ENCODE measurements at places on chromosomes 5 and 9.
A peak's percentile ranks its signal among the peaks of the same experiment; 100 is the strongest.

DNA sequence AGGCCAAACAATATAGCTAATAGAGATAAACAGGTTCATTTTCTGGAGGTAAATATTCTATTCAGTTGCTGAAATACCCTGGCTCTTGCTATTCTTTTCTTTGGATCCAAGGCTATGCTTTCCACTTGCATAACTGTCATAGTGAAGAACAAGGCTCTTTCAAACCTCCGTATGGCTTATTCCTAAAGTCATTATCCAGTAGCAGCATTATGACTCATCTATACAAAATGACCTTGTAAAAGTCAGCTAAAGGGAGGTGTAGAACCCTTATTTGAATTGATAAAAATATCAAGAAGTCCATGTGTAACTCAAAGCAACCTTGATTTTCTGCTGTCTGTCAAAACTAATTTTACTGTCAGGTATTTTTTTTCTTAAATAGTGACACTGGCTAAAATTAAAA, 447.8 kb downstream of the PLK2 start:
- DNase-seq = no peak

- DNase-seq = no peak
Observed at GRCh38 chr5:151469992-151470391, 22.6 kb downstream of the SLC36A1 start.

DNA sequence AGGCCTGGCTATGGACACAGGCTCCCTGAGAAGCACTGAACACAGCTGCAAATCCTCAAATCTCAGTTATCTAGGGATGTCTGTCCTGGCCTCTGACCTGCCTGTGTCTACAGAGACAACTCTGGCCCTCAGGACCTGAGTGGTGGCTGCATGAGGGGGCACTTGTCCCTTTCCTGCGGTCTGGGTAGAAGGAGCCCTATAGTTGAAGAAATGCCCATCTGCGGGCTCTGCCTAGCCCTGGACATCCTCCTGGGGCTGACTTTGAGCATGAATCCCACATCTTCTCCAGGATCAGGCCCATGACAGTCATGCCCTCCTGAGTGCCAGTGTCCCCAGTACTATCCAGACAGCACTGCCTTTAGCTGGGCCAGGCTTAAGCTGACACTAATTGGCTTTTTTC, 10.0 kb downstream of the DNAJB5 start:
- no peak for DNase-seq

DNA sequence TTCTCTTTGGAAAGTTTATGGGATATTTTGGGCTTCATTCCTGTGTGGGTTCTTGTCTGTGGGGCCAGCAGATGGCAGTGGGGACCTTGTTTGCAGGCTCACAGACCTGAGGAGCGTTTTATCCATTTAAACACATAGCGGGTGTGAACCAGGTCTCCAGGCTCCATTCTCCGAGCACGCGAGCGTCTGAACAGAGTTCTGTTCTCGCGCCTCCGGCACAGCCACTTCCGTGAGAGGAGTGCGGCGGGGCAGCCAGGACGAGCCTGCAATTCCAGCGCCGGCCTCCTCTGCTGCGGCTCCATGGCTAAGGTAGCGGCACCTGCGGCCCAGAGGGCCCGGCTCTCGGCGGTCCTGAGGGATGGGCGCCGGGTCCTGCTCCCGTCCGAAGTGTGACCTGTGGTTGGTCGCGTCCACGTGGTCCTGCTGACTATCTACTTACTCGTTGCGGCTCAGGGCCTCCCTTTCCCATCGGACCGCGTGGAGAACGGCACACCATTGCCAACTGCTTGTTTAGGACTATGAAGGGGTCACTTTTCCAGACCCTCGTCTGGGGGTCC, 7.3 kb downstream of the NRARP start:
- DNase-seq = no peak

DNA sequence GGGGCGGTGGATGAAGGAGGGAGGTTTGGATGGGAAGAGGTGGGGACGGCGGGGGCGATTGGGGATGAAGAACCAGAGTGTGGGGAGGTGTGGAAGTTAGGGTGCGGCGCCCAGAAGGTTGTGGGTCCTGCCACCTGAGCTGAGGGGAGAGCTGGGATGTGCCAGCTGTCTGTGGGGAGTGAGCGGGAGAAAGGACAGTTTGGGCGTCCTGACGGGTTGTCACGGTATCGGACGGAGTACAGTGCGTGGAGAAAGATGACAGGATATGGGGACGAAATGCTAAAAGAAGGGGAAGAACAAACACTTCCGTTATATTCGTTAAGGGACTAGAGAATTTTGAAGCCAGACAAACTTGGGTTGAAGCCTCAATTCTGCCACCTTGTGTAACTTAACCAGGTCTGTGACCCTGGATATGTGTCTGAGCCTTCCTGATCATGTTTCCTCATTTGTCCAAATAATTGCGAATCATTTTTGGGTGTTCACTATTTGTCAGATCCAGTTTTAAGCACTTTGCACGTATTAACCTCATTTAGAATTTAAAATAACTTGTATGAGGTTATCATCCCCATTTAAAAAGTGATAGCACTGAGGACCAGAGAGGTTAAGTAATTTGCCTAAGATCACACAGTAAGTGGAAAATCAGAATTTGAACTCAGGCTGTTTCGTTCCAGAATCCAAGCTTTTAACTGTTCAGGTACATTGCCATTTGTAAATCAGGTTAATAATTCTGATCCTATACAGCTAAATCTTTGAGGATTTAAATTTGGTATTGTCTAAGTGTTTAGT, 689 bp downstream of the CNTRL start:
- no peak for DNase-seq

DNA sequence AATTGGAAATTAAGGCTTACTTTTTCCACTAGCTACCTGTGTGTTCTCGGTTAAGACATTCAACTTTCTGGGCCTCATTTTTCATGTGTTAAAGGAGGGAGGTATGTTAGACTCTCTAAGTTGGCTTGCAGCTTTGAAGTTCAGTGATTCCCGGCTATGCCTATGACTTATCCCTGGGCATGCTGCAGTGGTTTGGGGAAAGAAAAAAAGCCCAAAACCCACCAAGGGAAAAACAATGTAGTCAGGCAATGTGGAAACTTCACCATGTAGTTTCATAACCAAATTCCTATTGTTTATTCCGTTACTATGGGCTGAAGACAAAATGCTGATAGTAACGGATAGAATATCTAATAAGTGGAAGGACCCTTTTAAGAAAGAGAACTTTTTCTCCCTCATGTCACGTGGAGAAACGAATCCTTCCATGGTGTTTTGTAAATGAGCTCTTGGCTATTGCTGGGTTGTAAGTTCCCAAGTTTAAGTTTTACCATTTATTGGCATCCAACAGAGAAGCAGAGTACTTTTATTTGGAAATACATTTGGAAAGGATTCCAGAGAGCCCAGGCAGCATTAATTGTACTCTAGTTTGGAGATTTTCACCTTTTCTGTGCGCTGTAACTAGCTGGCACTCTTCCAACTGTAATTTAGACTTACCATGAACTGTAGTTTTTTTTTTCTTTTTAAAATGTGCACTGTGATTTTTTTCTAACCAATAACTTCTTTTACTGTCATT, 84.9 kb upstream of the MPDZ start:
- no peak for DNase-seq

DNA sequence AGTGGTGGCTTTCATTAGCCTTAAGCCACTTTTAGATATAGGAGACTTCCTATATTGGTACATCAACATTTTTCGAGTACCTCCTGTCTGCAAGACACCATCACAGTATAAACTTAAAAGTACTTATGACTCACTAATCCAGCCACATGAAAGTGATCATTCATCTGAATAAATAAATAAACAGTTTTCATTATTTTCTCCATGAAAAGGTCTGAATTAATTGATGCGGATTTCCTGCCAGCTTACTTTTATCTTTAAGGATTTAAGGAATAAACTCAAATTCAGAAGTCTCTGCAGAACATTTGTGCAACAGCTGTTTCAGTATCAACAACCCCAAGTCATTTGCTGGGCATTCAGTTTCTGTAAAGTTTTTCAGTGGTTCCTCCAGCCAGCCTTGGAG, 4.0 kb downstream of the SAP30L start:
- no peak for DNase-seq

DNA sequence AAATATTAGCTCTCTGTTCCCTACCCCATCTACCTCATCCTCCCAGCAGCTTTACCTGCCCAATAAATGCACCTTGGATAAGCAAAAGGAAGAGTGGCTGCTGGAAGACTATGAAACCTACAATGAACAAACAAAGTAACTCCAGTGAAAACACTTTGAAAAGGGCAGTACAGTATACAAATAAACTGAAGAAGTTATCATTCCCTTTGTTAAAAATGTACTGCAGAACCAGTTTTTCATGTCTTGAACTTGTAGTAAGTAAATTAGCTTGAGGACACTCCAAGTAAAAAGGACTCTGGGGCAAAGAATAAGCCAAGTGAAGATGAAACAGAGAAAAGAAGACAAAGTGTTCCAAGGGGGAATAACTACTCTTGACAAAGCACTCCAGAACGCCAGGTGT, 457.1 kb downstream of the DTWD2 start:
- no peak for DNase-seq

DNA sequence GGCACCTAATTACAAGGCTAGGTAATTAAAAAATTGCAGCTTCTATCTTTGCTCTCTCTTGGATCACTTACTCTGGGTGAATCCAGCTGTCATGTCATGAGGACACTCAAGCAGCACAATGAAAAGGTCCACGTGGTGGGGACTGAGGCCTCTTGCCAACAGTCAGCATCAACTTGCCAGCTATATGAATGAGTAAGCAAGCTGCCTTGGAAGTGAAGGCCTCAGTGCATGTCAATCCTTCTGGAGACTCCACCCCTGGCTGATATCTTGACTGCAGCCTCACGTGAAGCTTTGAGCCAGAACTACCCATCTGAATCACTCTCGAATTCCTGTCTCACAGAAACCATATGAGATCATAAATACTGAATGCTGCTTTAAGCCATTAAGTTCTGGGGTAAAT, 140.5 kb downstream of the SNX18 start:
- no peak for DNase-seq

DNA sequence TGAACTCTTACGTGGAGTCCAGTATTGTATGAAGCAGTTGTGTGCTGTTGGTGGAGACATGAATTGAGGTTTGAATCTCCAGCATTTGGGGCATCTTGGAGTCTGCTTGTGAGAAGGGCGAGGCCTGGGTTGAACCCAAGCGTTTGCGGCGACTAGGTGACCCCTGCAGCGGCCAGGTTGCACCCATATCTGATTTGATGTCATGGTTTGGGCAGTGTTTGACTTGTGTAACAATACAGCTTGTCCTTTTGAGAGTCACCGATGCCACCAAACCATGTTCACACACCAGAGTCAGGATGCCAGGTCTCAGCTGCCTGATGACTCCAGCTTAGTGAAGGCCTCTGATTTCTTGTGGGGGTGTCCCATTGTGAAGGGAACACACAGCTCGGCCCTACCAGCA, 2.1 kb downstream of the TRAF2 start:
- DNase-seq = no peak

DNA sequence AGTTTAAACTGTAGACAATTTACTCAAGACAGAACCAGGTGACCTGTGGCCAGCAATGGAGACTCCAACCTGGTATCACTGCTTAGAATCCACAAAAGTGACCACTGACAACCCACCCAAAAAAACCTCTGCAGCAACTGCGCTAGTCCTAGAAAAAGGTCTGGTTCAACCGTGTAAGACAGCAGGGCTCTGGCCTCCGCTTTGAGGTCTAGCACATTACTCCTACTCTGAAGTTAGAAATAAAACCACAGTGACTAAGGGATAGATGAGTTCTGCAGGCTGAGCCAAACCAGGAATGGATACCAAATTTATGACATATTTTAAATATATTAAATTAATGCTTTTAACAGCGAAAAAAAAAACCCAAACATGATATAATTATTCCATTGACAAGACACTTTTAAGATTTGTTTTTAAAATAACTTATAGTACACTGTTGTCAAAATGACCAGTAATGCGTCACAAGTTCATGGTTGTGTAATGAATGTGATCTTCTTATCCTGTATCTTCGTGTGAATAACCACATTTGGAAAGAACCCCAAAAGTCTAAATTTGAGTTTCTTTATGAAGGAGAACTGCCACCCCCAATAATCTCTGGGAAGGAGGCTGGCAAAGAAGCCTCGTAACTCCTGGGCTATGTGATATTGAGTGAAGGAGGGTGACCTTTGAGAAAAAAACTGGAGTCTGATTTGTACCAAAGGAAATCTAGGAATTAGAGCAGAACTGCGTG, 101.9 kb upstream of the SLC44A1 start:
- DNase-seq = no peak

DNA sequence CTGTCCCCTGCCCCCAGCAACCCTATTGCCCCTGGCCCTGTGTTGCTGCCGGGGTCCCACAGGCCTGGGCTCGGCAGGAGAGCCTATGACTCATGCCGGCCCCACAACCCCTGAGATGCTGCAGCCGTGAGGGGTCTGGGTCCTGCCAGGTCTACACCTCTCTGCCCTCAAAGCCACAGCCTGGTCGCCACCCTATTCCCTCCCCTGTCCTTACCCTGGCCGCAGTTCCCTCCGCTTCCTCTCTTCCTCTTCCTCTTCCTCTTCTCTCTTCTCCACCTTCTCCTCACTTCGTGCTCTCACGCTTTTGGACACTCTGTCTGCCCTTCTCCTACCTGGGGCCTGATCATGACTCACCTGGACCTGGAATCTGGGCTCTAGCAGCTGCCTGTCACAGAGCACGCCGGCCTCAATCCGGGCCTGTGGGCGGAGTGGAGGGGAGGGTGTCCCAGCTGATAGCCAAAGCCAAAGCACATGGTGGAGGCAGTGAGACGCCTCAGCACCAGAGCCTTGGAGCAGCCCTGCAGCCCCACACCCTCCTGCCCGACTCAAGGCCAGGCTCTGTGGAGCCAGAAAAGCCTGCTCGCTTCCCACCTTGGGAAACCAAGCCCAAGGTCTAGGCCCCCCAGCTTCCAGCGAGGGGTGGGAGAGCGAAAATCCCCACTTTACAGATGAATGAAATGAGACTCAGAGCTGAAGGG, 26.8 kb upstream of the CSF1R start:
- no peak for DNase-seq

- no peak for DNase-seq
Observed at GRCh38 chr9:35180801-35181200, 19.0 kb downstream of the UNC13B start.

DNA sequence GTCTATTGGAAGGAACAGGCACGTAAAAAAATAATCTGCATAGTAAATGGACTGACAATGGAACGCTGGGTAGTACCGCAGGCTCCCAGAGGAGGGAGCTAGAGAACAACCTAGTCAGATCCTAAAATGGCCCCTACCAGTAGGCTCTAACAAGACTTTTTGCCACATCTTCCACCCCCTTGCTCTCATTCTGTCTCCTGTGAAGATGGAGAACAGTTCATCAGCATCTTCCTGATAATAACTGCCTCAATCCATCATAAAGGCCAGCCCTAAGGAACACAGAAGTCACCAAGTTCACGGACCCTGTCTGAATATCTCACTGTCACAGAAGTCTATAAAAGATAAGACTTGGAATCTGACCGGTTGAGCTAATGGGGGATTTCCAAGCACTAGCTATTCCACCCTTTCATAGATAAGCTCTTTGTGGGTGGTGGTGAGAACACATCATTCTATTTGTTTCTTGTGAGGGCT, 133.4 kb downstream of the SLC1A3 start:
- DNase-seq = peak; percentile 70

DNA sequence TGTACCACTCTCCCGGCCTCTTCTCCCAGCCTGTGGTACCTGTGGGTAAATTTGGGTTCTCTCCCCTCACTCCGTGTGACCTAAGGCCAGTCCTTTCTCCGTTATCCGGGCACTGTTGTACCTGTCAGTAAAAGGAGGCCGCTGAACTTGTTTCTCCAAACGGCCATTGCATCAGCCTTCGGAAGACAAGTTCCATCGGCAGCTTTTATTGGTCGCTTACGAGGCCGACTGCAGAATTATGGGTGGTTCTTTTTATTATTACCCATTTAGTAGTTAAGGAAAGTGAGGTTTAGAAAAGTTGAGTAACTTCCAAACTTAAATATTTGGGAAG, 558 bp downstream of the GRPEL2 start:
- DNase-seq = peak; percentile 12

- no peak for DNase-seq
Observed at GRCh38 chr5:165673499-165673898, 2168.1 kb downstream of the MAT2B start.
